NCI-H1930 (cell line): ENCODE measurements at places on chromosomes 3 and 15.

- DNase-seq, result no peak
Observed at GRCh38 chr3:196942915-196943277, 568 bp upstream of the NCBP2 start.

- DNase-seq, result no peak
Observed at GRCh38 chr3:77655396-77655795, 615.5 kb downstream of the ROBO2 start.

DNA sequence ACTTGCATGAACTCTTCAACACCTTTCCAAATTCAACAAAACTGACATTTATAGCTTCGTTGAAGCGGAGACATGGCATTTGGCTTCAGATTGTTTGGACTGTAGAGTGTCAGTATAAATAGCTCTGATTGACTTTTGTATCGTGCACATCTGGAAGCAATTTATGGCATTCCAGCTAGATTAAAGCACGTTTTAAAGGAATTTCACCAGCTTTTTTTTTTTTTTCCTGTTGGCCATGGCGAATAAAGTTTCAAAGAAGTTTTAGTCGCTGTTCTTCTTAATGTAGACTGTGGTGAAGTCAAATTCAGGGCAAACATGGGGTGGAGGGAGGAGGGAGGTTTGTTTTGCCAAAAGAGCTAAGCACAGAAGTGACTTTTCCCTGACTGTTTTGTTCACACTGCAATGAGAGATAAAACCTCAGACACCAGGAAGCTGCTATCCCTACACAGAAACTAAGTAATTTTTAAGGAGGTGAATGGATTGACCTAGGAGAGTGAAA, 391.0 kb upstream of the RARB start:
- no peak for DNase-seq

DNA sequence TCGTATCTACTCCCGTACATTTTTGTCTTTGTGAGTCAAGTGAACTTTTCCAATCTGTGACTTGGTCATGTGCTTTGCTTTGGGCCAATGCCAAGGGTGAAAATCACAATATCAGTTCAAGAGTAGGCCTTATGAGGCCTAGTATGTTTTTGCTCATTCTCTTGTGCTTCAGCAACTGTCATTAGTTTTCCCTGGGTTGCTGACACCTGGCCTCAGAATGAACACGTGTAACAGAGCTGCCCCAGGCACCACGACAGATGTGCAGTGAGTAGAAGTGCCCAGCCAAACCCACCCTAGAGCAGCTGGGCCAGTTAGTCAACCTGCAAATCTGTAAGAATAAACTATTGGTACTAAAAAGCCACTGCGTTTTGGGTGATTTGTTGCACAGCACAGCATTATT, 460.3 kb upstream of the WNT5A start:
- DNase-seq, result no peak

GRCh38 chr15:66705277-66706146, 3.5 kb downstream of the SMAD6 start:
- no peak for DNase-seq
